Activated CD8-positive, alpha-beta memory T cell treated with anti-CD3 and anti-CD28 coated beads for 1 hour (primary cell): ENCODE measurements at places on chromosomes 5 and 9.
A peak's percentile ranks its signal among the peaks of the same experiment; 100 is the strongest.

DNA sequence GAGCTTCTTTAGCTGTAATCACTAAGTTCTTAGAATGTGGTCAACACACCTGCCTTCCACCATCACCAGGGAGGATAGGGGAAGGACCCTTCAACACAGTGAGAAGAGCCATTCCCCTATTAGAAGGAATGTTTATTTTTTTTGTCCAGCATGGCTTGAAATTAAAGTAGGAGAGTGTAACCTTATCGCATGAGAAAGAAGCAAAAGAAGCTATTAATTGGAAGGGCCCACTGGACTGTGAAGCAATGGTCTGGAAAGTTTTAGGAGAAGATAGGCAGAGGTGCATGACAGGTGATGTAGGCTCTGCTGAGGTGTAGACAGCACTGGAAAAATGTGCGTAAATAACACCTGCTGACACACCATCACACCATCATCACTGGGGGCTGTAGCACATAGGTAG, 1526.0 kb downstream of the MAT2B start:
- no peak for DNase-seq

DNA sequence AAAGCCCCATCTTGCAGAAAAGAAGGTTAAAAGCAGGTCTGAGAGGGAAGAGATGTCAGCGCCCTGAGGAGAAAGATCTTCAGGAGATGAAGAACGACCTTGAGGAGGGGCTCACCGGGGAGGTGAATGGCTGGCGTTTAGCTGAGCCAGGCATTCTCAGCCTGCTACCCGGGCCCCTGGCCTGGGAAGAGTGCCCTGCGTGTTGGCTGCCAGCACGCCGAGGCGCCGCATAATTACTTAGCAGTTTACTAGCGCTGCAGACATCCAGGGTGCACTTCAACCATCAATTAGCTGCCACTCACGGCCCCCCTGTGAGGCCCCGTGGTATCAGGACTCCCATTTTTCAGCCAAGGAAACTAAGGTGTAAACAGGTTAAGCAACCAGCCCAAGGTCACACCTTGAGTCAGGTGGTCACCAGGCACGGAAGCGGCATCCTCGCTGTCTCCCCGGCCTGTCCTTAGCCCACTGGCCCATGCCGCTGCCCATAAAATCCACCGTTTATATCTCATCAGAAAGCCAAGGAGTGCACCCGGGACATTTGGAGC, 551.9 kb downstream of the BNC2 start:
- DNase-seq = no peak

GRCh38 chr5:98492258-98492657, 281.2 kb upstream of the RGMB start:
- no peak for DNase-seq

- DNase-seq = no peak
Observed at GRCh38 chr5:42751044-42751443, 5.6 kb upstream of the CCDC152 start.

- no peak for DNase-seq
Observed at GRCh38 chr5:439636-440035, 3.3 kb upstream of the EXOC3 start.

DNA sequence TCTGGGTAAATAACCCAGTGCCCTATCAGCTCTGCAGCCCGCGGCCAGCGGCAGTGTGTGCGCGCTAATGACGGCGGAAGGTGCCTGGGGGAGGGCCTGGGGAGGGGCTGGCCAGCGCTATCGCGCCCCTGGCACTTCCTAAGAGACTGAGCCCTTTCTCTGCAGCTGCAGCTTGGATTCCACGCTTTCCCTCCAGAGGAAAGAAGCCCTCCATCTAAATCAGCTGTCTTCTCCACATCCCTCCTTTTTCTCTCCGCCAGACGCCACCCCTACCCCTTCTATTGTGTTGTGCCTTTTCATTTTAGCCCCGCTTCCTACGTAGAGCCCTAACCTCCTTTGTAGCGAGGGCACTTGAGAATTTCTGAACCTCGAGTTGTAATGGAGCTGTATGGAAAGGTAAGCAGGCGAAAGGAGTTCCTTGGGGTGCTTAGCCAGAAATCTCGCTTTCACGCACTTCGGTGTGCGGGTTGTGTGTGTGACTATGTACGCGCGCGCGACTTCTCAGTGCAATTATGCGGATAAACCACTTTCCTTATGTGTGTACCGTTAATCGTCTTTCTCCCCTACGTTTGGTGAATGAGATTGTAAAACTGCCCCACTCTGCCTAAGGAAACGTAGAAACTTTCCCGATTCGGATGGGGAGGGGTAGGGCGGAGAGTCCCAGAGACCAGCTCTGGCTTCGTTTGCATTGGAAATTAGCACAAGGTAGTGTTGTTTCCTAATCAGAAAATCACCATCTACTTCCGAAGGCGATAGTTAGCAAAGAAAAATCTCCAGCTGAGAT, 664 bp upstream of the RAB3C start:
- DNase-seq = no peak

DNA sequence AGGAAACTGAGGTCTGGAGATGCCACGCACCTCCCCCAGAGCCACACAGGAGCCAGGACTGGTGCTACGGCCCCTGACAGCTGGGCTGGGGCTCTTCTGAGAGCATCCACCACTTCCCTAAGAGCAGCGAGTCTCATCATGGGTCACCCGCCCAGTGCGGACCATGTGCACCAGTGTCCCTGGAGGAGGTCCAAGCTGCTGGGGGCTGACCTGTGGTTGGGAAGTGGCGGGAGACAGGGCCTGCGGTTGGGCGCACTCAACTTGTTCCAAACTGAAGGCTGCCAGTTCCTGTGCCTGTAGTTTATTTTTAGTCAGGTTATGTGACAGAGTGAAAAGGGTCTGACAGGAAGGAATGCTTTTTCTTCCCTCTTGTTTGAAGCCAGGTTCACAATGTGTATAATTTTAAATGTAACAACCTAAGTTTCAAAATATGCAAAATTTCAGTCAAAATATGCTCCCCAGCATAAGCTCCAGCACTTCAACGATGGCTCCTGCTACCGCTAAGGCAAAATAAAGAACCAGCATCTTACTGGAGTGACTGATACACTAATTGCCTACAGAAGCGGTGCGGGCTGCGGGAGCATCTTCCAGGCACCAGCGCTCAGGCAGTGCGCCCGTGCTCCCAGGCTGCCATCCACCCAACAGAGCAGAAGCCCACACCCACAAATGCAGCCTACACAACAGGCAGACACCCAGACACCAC, 14.8 kb downstream of the BARHL1 start:
- DNase-seq = no peak

GRCh38 chr5:33468775-33469435, 28.1 kb downstream of the TARS1 start:
- DNase-seq = no peak

DNA sequence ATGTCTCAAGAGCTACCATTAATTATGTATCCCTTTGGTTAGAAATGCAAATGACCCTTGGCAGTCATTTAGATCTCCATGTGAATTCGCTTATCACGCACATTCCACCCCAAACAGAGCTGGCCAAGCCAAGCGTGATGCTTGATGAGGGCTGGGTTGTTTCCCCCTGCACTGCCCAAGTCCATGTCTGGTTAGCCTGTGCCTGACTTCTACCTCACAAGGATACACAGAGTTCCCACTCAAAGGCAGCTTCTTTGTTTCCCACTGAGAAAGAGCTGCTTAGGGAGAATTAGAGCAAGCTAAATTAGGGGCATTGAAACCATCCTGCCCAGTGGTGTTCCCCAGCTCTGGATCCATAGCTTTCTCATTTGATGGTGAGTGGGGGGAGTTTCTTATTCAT, 87.2 kb downstream of the FSTL4 start:
- DNase-seq = no peak

DNA sequence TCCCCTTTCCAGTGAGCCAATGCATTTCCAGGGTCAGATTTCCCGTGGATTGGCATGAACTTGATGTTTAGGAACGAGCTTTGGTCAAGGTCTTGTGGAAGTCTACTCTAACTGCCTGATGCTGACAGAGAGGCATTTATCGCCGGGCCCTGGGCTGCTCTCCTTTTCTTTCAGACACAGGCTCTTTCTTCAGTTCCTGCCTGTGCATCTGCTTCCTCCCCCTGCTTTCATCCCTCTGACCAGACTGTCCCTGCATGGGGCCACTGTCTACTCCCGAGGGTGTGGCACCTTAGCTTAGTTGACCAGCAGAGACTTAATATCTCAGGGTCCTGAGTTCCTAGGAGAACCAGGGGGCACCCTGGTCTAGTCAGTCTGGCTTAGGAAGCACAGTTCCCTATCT, 41.2 kb downstream of the RALGPS1 start:
- DNase-seq = no peak

GRCh38 chr9:130243015-130243881, 22.3 kb upstream of the HMCN2 start:
- DNase-seq = peak; percentile 75

- DNase-seq = no peak
Observed at GRCh38 chr5:150549735-150550134, 41.8 kb downstream of the NDST1 start.

GRCh38 chr9:120820095-120820494, 22.6 kb downstream of the PSMD5 start:
- no peak for DNase-seq

DNA sequence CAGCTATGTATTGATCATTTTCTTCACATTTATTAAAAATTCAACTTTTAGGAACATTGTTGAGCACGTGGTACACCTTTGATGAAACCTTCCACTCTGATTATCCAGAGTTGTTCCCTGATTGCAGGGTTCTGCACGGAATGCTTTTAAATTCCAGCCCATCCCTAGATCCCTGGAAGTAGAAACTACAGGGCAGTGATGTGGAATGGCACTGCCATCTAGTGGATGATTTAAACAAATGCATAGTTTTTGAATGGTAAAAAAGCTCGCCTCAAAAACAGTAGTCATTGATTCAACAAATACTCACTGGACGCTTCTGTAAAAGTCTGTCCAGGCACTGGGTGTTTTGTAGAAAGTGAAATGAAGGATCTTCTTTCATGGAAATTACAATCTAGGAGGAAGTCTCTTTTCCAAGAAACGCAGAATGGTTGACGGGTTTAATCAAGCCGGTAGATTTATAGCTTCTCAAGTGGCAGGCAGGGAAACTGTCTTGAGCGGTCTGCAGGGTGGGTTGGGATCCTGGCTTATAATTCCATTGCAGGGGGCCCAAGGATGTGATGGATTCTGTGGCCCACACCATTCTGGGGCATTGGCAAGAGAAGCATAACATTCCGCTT, 118.4 kb downstream of the ARHGAP26 start:
- DNase-seq = no peak

DNA sequence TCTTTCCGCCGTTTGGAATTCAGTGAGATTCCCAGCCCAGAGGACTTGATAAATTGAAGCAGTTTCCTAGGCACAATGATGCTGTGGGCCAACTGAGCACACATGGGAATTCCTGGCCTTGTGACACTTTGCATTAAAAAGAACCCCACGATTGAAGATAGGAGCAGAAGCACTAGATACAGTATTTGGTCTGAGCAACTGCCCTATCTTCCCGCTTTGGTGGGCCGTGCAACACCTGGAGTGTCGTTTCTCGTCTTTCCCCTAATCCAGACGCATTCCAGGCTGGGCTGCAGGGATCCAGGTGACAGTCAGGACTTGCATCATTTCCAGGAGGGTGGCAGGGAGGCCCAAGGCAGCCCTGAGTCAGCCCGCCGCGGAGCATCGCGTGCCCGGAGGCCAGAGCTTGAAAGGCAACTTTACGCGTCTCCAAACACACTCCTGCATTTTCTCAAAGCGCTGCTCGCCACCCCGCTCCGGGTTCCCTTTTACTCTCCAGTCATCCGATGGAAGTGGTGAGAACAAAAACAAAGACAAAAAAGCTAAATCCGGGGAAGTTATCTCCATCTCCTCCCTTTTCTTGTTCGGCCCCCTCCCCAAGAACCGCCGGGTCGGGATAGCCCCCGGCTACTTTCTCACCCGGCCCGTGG, 753 bp upstream of the STC2 start:
- DNase-seq = no peak

- no peak for DNase-seq
Observed at GRCh38 chr5:142918959-142919635, 148.9 kb downstream of the ARHGAP26 start.

- DNase-seq = no peak
Observed at GRCh38 chr5:115962565-115963402, 509 bp downstream of the LVRN start.

DNA sequence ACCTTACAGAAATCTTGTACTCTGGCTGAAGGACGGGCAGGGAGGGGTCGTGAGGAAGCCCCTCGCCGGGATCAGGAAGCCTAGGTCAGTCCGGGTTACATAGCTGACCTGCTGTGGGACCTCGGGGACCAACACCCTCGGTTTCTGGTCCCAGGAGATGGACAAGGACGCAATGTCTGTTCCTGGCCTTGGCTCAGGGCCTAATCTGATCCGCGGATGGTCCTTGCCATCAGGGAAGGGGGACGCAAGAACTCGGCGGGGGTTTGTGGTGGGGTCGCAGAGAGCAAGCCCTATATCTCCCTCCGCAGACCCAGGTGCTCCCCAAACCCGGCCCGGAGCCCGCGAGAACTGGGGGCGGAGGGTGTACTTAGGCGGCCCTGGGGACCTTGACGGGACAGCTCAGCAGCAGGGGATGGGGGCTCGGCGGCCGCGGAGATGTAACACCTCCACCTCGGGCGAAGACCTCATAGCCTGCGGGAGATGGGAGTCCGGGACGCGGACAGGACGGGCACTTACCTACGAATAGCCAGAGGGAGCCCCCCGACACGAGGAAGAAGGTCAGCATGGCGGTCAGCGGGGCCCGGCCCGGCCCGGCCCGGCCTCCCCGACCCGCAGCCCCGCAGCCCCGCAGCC, 353 bp downstream of the ACSL6 start:
- DNase-seq = no peak

- DNase-seq = no peak
Observed at GRCh38 chr9:95438561-95439357, 78.0 kb downstream of the PTCH1 start.

DNA sequence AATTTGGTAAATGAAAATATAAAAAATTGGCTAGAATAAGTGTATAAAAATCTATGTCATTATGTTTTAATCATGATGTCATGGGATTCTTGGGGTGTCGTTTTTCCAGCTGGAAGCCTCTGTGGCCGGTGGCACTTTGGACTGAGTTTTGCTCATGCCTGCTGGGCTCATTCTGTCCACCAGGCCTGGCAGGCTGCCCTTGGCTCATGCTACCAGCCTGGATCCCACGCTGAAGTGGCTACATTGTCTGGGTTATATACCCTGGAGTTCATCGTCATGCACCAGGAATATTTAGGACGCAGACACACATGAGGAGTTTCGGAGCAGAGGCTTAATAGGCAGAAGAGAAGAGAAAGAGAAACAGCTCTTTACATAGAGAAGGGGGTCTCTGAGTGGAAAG, 1913.7 kb upstream of the WWC1 start:
- DNase-seq = no peak
